ENCODE measurements at places on chromosomes 16 and 17. TPM values are rescaled to one million over a fixed set of nuclear protein-coding genes. Genes with fewer than 3 reads are reported as not detected.

The UBE2I gene
- total RNA-seq: 109 TPM

The KRTAP1-5 gene
- total RNA-seq: not detected

The PLD6 gene
- total RNA-seq: 10.3 TPM

The KRTAP4-3 gene
- not detected for total RNA-seq

All from motor neuron (in vitro differentiated cells).